ENCODE measurements at places on chromosomes 5 and 9. TPM values are rescaled to one million over a fixed set of nuclear protein-coding genes. Genes with fewer than 3 reads are reported as not detected.

Gene CBY3
- total RNA-seq: not detected

Gene TMC1
- total RNA-seq: not detected

Gene GALNT12
- 5.4 TPM for total RNA-seq

Gene DAPK1
- 17.7 TPM for total RNA-seq

Gene RASGEF1C
- total RNA-seq: 0.17 TPM

Gene NDUFAF2
- total RNA-seq: 59.5 TPM

Gene QRFP
- total RNA-seq: not detected

Gene TICAM2
- 11.1 TPM for total RNA-seq

Gene HMMR
- total RNA-seq: 87.2 TPM

Gene SCAMP1
- 67.2 TPM for total RNA-seq

Gene ANGPTL2
- total RNA-seq: 0.17 TPM

Gene ABO
- total RNA-seq: not detected

Gene IFNA6
- not detected for total RNA-seq

Gene TAF1L
- 0.02 TPM for total RNA-seq

Gene IL5
- total RNA-seq: not detected

Gene DTWD2
- 21.1 TPM for total RNA-seq

- no peak for DNase-seq
Observed at GRCh38 chr5:113694576-113694975, 181.1 kb downstream of the YTHDC2 start.

- no peak for DNase-seq
Observed at GRCh38 chr9:70534471-70534870, 120.0 kb upstream of the KLF9 start.

DNA sequence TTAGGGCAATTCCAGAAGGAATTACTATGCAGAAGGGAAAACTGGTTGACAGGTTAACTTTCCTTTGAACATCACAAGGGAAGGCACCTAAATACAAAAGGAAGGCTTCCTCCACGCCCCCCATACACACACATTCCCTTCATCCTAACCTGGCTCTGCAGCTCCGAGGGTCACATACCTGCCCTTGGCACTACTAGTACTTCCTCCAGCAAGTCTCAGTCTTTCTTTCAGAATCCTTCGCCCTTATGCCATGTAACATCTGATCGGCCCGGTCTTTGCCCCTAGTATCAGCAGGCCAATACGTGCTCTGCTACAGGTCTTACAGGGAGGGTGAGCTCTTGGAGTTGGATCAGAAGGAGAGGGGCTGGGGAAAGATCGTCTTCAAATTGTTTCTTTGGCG, 1.6 kb upstream of the MARCHF6 start:
- no peak for DNase-seq

- DNase-seq: peak; percentile 25
Observed at GRCh38 chr9:78325343-78325742, 28.4 kb downstream of the PSAT1 start.

- no peak for DNase-seq
Observed at GRCh38 chr5:123882965-123883345, 371.0 kb downstream of the CSNK1G3 start.

DNA sequence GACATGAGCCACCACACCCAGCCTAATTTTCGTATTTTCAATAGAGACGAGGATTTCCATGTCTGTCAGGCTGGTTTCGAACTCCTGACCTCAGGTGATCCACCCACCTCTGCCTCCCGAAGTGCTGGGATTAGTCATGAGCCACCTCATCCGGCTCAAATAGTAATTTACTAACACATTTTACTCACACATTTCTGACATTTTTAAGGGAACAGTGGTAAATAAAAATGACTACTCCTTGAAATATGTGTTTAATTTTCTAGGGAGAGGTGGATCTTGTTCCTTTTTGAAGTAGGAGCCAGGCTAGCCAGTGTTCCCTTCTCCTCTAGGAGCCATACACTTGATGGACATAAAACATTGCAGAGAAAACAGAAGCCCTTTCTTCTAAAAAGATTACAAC, 55.2 kb upstream of the ERBIN start:
- DNase-seq: peak; percentile 96

- DNase-seq: peak; percentile 72
Observed at GRCh38 chr5:164504141-164504772, 998.8 kb downstream of the MAT2B start.

DNA sequence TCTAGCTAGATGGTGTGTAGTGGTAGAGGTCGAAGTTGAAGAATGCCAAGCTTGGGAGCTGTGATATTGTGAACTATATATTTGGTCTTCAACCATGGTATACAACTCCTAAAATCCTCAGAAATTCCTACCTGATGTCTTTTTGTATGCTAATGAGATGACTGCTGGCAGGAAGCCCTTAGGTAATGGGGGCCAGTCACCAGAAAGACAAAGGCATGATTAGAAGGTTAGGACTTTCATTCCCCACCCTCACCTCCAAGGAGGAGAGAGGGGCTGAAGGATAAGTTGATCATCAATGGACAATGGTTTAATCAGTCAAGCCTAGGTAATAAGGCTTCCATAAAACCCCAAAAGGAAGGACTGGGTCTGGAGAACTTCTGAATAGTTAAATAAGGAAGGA, 285.7 kb upstream of the POU5F2 start:
- no peak for DNase-seq

DNA sequence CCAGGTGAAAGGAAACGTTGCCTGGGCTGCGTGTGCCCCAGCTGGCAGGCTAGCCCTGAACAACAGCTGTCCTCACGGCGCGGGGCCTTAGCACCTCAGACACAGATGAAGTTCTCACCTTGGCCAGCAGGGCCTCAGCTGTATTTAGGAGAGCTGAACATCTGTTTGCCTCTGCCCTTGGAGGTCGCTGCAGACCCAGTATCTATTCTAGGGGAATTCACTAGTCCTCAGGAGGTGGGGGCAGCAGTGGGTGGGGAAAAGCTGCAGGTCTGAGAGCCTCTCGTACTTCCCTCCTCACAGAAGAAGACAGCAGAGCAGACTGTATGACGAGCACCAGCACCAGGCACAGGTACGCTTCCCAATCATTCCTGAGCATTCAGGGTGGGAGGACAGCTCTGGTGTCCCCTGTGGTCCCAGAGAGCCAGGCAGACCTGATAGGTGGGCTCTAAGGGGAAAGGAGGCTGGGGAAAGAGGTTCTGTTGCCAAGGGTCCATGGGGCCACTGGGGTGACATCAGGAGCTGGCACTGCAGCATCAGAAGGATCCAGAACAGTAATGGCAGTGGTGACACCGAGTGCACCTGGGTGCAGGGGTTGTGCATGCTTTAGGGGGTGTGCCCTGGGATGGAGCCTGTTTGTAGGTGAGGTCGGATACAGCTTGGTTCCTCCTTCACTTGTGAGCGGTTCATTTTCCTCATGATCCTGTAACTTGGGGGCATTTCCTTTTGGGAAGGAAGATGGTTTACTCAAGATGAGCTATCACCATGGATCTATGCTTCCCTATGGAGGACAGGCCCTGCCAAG, 13.8 kb downstream of the CD74 start:
- DNase-seq: no peak

DNA sequence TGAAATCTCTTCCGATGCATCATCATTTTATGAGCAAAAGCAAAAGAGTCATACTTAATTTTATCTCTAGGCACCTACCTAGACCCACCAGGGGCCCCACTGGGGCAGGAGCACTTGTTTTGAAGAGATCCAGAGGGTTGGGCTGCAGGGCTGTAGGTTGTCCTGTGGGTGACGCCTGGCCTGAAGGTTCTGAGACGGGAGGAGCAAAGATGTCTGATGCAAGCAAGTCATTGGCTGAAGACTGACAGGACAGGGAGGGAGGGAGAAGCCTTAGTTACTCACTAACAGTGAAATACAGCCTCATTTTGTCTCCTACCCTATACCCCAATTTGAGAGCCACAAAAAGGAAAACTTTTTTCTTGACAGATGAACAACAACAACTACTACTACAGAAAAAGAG, 17.1 kb upstream of the C9 start:
- DNase-seq: no peak

- DNase-seq: no peak
Observed at GRCh38 chr5:27619982-27620381, 581.6 kb upstream of the CDH9 start.

- DNase-seq: no peak
Observed at GRCh38 chr9:132055756-132056155, 23.9 kb downstream of the MED27 start.

DNA sequence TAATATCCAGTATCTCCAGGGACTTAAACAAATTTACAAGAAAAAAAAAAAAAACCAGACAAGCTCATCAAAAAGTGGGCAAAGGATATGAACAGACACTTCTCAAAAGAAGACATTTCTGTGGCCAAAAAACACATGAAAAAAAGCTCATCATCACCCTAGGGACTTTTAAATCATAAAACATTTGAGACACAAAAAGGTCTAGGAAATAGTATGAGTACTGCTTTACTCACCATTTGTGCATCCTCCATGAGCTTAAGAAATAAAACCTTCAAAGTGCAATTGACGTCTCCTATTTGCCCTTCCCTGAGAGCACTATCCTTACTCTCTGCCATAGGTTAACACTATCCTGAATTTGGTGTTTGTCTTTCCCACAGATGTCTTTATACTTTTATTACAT, 193.7 kb upstream of the NREP start:
- no peak for DNase-seq

DNA sequence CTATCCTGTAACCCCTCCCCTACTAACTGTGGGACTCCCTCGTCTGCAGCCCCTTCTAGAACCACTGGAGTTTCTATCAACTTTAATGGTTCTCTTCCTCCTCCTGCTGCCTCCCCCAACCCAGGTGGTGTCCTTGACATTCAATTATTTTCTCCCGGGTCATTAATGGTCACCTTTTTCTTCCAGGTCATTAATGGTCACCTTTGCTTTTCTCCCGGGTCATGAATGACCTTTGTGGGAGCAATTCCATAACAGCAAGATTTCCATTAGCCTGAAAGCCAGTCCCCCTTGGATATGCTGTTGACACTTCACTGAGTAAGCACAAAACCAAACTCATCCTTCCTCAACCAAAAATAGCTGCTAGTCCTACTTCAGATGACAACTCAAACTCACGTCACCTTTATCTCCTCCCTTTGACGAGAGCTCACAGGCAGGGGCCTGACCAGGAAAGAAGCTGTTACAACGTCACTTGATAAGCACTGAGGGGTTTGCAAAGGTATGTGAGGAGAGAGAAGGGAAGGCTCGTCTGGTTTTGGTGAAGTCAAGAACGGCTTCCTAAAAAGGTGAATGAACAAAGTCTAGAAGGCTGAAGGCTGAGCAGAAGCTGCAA, 10.9 kb downstream of the CCDC127 start:
- no peak for DNase-seq

- no peak for DNase-seq
Observed at GRCh38 chr5:61735531-61735930, 403.5 kb downstream of the ZSWIM6 start.

DNA sequence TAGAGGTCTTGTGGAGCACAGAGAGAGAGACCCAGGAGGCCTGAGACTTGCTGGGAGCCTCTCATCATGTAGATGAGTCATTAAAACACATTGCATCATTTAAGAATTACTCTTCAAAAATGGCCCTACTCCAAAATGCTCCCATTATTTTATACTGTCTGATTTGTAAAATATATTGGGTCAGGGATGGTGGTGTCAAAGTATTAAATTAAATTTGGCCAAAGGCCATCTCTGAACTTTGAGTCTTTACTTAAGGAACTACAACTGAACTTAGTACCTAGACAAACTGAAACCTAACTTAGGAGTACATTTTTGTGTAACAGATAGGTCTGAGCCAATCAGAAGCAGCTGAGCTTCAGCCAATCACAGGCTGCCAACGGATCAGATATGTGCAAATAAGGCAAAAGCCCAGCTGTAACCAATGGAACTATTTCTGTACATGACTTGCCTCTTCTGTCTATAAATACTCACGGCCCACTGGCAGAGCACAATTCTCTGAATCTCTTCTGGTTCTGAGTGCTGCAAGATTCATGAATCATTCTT, 657.2 kb downstream of the TLE1 start:
- peak; percentile 96 for DNase-seq

DNA sequence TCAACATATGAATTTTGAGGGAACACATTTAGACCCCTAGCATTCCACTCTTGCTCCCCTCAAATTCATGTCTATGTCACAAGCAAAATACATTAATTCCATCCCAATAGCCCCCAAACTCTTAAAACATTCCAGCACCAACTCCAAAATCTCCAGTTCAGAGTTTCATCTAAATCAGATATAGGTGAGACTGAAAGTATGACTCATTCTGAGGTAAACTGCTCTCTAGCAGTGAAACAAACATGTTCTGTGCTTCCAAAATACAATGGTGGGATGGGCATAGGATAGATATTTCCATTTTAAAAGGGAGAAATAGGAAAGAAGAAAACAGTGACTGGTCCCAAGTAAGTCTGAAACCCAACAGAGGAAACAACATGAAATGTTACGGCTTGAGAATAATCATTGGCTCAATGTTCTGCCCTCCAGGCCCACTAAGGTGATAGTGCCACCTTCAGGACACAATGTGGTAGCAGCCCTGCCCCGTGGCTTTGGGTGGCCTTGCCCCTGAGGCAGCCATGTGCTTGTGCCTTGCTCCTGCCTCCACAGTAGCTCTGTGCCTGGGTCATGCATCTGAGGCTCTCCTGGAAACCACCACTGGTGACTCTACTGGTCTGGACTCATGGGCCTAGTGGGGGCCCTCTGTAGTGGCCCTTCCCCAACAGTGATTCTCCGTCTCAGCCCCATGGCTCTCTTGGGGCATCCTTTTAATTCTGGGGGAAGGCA, 36.4 kb upstream of the IPPK start:
- DNase-seq: no peak

- DNase-seq: no peak
Observed at GRCh38 chr9:136539427-136540421, 6.1 kb downstream of the NOTCH1 start.

- no peak for DNase-seq
Observed at GRCh38 chr5:42720251-42720650, 36.4 kb upstream of the CCDC152 start.

DNA sequence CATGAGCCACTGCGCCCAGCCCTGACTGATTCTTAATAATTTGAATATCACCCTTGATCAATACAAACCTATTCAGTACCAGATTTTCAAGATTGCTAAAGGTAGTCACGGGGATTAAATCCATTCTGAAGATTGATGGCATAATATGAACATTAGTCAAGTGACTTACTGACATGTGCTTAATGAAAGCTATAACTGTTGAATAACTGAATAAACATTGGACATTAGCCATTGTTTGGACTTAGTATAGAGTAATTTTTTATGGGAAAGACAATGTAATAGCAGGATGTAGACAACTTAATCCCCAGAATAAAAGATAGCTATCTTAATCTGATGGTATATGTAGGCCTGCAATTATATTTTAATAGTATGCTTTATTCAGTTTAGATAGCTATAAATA, 35.0 kb upstream of the VPS13A start:
- DNase-seq: no peak

DNA sequence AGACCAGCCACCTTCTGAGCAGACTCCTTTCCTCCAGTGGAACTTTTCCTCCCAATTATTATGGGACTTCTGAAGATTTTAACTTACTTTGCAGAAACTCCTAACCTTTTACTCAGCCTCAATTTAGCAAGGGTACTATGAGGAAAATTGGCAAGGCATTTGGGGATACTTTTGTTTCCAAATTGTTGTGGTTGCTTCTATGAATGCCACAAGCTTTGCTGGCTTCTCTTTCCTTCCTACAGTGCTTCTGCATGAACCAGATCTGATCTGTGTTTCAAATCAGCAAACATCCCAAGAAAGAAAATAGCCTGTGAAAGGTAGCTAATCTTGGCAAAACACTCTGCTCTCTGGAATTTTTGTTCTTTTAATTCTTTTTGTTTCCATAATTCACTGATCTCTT, 57.3 kb upstream of the TAF11L2 start:
- DNase-seq: no peak

- no peak for DNase-seq
Observed at GRCh38 chr5:177557796-177558195, 3.4 kb upstream of the FAM193B start.

GRCh38 chr5:135576075-135576599, 2.7 kb downstream of the CXCL14 start:
- peak; percentile 9 for DNase-seq

GRCh38 chr5:75656311-75657003, 45.2 kb downstream of the ANKDD1B start:
- DNase-seq: peak; percentile 65
